ENCODE measurements at places on chromosomes 3 and 15. TPM values are rescaled to one million over a fixed set of nuclear protein-coding genes. Genes with fewer than 3 reads are reported as not detected.
A peak's percentile ranks its signal among the peaks of the same experiment; 100 is the strongest.

Gene CCR9
- 0.05 TPM for polyA plus RNA-seq

Gene CPNE4
- polyA plus RNA-seq: 0.13 TPM

GRCh38 chr3:172130717-172131050 is 91.3 kb downstream of the FNDC3B start:
- DNase-seq: no peak

GRCh38 chr3:160129459-160130061 is 95.7 kb upstream of the C3orf80 start:
- no peak for DNase-seq

DNA sequence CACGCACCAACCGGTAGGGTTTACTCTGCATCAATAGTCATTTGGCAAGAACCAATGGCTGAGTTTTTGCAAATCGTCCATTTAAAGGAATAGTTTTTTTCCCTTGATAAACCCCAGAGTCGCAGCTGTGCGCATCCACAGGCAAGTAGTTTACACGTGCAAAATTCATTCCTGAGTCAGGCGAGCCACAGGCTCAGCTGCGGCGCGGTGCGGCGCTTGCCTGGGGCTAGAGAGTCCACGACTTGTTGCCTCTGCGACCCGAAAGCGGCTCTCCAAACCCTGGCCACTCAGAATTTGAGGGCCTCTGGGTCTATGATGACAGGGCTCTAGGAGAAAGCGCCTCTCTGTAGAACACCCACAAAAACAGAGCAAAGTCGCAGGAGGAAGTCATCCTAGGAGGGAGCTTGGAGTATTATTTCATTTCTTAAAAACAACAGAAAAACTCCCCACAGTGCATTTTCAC is 36.7 kb downstream of the ZIC4 start:
- DNase-seq: no peak

GRCh38 chr3:111808439-111808838 is 50.6 kb upstream of the PHLDB2 start:
- no peak for DNase-seq

DNA sequence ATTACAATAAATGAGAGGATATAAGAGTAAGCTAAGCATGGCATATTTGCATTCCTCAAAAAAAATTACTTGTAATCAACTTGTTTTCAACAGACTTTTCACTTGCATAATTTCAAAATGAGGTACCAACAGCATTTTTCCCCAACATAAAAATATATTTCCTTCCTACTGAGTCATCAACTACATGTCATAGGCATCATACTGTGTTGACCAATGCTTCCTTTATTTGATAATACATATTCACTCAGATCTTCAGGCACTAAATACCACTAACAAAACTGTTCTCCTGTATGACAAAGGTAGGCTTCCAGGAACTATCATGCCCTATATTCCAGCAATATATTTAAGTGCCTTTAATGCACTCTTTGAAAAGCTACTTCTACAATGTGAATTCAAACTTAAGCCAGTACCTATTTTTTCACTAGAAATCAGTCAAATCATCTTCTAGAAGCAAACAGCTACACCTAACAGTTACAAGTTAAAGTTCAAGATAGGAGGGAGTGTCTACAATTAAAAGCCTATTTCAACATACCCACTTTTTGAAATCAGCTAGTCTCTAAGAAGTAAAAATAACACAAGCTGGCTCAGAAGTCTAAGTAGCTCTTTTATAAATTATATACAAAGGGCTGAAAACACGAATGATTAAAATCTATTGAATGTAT is 11.3 kb downstream of the ADAM10 start:
- no peak for DNase-seq

DNA sequence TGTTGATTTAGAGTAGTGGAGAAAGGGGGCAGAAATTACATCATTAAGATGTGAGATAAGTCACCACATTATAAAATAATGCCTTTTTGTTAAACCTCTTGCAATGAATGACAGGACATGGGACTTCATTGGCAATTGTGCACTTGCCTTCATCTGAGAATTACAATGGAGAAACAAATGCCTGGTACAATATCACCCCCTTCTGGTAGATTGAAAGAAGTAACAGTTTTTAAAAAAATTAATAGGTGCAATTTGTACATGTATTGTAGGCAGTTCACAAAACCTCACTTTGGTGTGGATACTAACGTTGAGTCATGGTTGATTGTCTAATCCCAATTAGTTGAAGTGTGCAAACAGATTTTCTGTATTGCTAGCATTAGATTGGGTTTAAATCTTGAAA is 4.6 kb upstream of the P2RY14 start:
- no peak for DNase-seq

GRCh38 chr3:29683018-29683993 is 402.4 kb downstream of the RBMS3 start:
- DNase-seq: no peak

GRCh38 chr15:41558400-41559238 is at the start of gene TYRO3:
Gene TYRO3 (plus strand): TSS chr15:41559212. CDS start chr15:41559258, 46 bp downstream.
- DNase-seq: peak; percentile 79

- DNase-seq: no peak
Measured at GRCh38 chr3:101950510-101950909, 101.2 kb downstream of the NFKBIZ start.

Data from ovary (tissue), 10 donors.